ENCODE measurements at places on chromosomes 7 and 10.

GRCh38 chr10:73206385-73206784 lies 38.5 kb downstream of the FAM149B1 start:
- DNase-seq = no peak

- no peak for DNase-seq
These were observed 53.0 kb upstream of the ADGRA1 start for GRCh38 chr10:133034762-133035161.

DNA sequence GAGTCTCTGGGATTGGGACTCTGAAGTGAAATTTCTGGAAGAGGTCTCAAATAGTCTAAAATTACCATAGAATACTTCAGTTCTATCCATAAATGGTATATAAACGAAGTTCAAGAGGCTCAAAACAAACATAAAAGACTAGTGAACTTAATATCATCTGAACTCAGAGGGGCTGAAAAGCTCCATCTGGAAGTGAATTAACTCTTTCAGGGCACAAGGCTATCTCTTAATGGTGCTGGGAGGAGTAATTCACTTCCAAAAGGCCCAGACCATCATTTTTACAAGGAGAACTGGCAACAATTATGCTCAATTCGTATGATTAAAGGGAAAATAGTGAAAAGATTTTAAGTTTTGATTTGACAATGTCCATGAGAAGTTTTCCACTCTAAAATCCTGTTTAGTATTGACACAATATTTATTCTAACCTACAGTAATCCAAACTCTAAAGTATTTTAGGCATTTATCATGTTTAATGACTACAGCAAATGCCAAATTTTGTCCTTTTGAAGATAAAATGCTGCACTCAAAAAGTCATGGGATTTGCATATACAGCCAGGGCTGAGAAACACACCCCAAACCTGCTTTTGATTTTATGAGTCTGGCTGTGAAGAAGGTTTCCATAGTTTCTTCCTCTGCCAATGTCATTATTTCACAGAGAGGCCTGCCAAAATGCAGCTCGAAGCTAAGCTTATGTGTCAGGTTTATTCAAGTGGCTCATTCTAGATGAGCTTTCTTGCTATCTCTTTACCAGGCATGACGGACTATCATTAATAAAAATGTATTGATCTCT lies 143.9 kb downstream of the HIBADH start:
- DNase-seq = no peak

DNA sequence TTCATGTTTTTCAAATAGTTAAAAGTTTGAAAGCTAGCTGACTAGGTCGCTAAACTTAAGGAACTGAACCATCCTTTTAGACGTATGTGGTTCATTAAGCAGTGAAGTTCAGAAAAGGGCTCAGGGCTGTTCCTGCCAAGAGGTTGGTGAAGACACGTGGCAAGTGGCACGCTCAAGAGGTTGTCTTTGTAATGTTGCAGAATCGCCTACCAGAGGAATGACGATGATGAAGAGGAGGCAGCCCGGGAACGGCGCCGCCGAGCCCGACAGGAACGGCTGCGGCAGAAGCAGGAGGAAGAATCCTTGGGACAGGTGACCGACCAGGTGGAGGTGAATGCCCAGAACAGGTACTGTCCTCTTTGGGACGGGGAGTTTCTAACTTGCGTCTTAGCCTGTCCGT lies 57.8 kb upstream of the AGBL3 start:
- DNase-seq = no peak

DNA sequence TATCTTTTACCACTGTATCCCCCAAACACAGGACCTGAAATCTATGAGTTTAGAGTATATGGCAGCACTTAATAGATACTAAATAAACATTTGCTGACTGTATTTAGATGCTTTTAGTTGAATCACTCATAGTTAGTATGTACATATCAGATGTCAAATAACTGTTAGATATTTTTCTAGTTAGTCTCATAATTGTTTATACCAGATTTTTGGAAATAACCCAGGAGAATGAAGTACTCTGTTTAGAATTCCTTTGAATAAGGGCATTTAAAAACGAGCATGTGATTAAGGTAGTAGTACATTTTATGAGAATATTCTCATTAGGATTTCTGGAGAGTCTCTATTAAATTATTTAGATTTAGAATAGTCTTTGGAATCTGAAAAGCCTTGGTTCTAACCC lies 22.3 kb upstream of the ZEB1 start:
- no peak for DNase-seq

- DNase-seq = no peak
These were observed 214.8 kb downstream of the DGKB start for GRCh38 chr7:14687777-14688176.

DNA sequence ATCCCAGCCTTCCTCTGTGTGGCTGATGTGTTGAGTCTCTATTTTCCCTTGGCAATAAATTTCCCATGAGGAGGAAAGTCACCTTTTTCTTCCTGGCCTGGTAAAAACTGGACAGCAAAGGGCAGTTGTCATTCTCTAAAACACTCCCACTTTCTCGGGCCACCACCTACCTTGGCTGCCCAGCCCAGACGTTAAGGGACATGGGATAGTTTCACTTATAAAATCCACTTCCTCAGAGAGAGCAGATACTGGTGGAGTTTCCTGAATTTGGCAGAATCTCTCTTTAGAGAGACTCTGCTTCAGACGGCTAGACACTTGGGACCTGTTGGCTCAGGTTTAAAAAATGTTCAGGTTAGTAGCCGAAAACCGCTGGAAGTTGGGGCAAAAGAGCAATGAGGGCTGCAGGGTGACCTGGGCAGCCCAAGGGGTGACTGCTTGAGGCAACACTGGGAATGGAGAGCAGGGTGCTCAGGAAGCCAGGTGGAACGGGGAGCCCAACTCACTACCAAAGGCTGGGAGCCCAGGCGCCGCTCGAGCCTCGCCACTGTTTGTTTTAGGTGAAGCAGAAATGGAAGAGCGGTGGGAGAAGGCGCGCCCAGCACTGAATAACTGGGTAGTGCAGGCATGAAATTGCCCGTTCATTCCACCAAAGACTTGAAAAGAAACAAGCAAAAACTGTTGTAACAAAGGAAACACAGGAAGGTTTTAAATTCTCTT lies 186.1 kb downstream of the TRIL start:
- no peak for DNase-seq

GRCh38 chr10:98039690-98040381 lies 9.4 kb upstream of the CRTAC1 start:
- DNase-seq = no peak

DNA sequence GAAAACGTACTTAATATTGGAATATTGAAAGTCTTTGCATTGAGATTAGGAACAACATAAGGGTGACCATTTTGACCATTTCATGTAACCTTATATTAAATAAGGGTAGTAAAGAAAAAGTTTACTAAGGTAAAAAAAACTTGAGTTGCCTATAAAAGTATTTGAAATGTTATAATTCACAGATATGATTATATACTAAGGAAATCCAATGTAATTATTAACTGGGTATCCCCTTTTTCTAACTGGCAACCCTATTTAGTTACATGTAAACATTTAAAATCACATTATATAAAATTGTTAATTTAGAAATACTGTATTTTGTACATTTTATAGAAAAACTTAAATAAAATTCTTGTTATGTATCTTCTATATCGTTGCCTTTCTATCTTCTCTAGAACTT lies 64.2 kb downstream of the TRIM24 start:
- DNase-seq = no peak

DNA sequence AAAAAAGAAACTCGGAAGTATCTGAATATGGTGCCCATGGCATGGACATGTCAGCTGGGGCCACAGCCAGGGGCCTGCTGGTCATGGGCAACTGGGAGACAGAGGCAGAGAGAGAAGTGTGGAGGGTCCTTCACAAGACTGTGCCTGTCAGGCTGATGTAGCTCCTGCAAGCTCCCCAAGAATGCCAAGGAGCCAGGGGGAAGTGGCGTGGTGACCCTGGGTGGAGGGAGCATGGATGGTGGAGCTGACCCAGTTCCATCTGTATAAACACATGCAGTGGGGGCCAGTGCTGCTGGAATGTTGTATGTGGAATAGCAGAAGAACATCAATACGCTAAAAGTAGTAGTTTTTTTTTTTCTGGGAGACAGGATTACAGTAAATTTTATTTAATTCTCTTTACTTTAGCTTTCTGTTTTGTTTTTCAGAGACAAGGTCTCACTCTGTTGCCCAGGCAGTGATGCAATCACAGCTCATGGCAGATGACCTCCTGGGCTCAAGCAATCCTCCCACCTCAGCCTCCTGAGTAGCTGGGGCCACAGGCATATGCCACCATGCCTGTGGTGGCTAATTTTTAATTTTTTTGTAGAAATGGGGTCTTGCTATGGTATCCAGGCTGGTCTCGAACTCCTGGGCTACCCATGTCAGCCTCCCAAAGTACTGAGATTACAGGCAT lies 10.5 kb upstream of the ZMIZ2 start:
- DNase-seq = no peak

DNA sequence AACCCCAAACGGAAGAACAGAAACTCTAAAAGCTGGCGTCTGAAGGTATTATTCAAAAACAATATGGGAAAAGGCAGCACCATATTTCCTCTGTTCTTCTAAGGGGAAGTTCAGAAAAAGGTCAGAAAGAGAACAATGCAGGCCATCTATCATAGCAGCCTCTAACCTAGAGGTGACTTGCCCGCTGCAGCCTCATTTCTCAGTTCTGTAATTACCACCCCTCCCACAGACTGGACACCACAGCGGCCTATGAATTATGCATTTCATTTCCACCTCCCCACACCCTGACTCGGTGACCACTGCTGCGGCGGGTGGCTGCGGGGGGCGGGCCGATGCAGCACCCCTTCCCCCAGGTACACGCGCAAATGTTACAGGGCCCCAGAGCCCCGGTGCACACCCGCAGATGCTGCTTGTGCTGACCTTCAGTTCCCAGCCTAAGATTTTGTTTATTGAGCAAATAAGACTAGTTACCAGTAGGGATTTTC lies 125.5 kb downstream of the CLEC2L start:
- no peak for DNase-seq

DNA sequence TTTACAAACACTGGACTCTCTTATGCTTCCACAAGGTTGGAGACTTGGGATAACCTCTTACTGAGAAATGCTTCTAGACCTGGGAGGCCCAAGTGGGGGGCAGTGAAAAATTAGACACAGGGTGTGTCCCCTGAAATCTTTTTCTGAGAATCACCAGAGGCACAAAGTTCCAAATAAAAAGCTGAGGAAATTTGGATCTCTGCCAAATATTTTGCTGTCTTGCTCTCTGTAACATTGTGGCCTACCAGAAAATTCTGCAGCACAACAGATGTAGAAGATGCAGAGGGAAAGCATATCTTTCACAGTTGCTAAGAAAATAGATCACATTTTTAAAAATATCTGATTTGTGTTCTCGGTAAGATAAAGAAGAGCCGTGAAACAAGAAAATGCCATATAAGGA lies 849.4 kb downstream of the CCSER2 start:
- no peak for DNase-seq

DNA sequence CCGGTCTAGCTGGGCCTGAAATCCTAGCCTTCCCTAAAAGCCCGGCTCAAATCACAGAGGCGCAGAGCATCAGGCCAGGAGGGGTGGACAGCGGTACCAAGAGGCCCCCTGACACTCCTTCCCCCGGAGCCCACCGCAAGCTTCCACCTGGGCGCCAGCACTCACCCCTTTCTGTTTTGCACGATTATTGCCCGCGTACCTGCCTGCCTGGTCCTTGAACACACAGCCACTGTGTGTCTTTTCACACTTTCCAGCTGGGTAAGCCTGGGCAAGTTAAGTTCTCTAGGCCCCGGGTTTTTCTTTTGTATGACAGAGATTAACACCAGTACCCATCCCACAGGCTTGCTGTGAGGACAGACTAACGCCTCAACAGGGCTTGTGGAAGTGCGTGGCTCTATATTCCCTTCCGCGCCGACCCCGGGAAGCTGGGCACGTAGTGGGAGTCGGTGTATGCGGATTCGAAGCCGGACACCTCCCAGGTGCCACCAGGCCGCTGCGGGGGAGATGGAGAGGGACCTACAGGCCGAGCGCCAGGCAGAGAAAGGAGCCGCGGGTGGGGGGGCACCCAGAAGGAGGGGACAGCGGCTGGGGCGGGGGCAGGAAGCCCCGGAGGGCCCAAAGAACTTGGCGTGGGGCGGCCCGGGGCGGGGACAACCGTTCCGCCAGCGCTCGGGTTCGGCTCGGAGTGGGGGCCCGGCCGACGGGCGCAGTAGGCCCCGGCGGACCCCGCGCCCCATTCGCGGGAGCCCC lies 792 bp downstream of the ZNF746 start:
- peak; percentile 49 for DNase-seq

GRCh38 chr10:48683424-48683823 lies 1.2 kb upstream of the WDFY4 start:
- DNase-seq = no peak

DNA sequence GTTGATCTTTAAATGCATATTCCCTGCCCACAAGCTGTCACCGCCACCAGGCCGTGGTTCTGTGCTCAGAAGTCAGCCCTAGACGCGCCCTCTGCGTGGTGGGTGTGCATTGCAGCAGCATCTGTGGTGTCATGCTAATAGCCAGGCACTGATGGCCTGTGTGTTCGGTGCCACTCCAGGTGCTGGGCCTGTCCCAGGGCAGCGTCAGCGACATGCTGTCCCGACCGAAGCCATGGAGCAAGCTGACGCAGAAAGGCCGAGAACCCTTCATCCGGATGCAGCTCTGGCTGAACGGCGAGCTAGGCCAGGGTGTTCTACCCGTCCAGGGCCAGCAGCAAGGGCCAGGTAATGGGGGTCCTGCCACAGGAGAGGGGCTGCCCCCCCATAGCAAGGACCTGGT lies 82.5 kb upstream of the SH2B2 start:
- no peak for DNase-seq

DNA sequence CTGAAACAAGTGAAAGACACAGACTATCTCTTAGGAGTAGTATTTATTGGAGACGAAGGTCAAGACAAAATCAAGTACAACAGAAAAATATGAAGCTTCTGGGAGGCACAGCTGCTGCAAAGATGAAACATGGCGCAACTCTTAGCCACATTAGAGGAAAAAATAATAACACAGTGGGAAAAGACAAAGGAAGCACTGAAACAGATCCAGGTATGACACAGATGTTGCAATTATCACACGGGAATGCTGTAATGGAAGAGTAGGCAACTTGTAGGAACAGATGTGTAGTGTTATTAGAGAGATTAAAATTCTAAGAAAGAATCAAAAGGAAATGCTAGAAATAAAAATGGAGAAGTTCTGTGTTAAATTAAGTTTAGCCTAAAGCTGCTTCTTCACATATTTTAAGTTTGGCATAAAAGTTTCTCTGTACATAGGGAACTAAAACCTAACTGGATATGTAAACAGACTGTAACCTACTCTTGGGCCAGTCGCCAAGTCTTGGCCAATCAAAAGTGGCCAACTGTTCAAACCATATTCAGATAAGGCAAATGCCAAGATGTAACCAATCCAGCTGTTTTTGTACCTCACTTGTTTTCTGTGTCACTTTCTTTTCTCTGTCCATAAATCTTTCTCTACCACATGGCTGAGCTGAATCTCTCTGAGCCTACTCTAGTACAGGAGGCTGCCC lies 1132.0 kb upstream of the LRRTM3 start:
- DNase-seq = peak; percentile 18

- DNase-seq = no peak
These were observed 135.9 kb downstream of the JCAD start for GRCh38 chr10:29923416-29923965.

GRCh38 chr7:122987463-122987862 lies 8.0 kb downstream of the TAS2R16 start:
- DNase-seq = no peak

GRCh38 chr10:36391405-36391804 lies 734.0 kb upstream of the ANKRD30A start:
- DNase-seq = no peak

All from Caki2 (cell line).